ENCODE measurements at places on chromosomes 6 and 20.

DNA sequence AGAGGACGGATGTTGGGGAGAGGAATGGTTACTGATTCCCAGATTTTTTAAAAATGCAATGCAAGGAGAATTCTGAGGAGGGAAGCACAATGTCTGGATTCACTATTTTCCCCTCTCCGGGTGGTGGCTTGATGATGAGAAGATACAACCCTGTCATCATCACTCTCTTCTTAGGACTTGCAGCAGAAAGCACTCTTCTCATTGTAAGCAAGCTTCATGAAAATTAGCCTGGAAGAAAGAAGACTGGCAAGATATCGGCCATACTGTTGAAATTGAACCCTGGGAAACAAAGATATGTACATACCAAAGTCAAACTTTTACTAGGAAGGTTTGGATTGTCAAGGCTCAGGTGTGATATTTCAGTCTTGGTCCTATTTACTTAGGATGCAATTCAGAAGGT, 195.7 kb downstream of the EDN1 start:
- no peak for DNase-seq

DNA sequence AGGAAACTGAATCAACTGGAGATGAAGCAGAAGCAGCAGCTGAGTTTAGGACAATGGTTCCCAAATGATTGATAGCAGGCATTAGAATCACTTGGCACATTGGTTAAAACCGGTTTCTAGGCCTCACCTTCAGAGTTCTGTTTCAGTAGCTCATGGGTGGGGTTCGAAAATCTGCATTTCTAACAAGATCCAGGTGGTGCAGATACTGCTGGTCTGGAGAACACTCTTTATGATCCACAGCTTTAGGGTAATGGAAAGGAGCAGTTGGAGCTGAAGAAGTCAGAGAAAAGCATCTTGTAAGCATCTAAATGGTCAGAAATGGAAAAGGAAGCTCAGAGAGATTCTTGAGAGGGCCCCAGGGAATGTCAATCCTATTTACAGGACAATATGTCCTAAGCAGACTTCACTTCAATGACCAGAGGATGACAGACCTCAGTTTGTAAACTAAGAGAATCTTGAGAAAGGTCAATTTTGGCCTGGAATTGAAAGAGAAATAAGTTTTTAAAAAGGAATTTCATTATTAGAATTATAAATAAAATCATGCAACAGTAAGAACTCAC, 8.5 kb downstream of the TSPYL1 start:
- DNase-seq: no peak

GRCh38 chr6:168084465-168085160, 5.6 kb upstream of the FRMD1 start:
- no peak for DNase-seq

GRCh38 chr6:29791162-29791561, 36.5 kb upstream of the HLA-G start:
- no peak for DNase-seq

DNA sequence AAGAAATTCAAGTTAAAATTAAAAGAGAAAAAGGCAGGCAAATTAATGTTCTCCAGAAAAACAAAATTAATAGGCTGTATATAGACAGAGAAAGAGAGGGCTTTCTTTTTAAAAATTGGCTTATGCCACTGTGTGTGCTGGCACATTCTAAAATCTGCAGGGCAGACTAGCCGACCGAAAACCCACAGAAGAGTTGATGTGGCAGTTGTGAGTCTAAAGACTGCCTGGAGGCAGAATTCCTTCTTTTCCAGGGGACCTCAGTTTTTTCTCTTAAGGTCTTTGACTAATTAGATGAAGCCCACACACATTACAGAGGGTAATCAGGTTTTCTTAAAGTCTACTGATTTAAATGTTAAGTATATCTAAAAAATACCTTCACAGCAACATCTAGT, 85.7 kb downstream of the GJA1 start:
- no peak for DNase-seq

DNA sequence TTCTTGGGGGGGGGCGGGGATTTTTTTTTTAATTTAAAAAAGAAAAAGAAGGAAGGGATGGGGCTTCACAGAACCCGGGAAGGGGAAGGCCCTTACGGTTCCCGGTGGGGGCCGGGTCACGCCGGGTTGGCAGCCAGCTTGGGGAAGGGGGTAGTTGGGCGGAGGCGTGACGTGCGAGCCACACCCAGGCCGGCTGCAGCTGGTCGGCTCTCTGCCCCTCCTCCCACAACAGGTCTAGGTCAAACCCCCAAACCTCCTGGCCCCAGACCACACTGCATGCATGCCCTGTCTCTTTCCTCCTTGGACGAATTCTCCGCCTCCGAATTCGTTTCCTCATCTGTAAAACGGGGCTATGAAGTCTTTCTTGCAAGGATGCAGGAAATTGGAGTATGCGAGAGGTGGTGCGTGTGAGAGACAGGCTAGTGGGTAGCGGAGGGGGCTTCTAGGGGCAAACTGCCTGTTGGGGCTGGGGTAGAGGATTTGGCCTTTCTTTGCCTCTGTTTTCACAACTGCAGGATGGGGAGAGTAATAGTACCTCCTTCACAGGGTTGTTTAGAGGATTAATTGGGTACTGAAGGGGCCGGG, 828 bp downstream of the HCK start:
- DNase-seq: no peak

DNA sequence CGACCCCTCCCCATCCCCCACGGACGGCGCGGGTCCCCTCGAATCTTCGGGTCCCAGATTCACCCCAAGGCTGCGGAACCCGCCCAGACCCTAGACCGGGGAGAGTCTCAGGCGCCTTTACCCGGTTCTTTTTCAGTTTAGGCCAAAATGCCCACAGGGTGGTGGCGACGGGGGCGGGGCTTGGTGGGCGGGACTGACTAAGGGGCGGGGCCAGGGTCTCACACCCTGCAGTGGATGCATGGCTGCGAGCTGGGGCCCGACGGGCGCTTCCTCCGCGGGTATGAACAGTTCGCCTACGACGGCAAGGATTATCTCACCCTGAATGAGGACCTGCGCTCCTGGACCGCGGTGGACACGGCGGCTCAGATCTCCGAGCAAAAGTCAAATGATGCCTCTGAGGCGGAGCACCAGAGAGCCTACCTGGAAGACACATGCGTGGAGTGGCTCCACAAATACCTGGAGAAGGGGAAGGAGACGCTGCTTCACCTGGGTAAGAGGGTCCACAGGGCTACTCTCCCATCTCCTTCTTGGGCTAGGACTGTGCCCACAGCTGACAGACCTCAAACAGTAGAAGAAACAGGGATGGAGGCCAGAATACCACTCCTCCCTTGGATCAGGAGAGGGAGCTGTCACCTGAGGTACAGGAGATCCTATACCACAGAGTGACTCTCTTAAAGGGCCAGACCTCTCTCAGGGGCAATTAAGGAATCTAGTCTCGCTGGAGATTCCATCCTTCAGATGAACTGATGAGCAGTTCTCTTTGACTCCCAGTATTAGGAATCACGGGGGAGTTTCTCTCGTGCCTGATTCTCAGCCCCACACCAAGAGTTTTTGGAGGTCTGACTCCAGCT, 942 bp downstream of the HLA-E start:
- peak; percentile 89 for DNase-seq

DNA sequence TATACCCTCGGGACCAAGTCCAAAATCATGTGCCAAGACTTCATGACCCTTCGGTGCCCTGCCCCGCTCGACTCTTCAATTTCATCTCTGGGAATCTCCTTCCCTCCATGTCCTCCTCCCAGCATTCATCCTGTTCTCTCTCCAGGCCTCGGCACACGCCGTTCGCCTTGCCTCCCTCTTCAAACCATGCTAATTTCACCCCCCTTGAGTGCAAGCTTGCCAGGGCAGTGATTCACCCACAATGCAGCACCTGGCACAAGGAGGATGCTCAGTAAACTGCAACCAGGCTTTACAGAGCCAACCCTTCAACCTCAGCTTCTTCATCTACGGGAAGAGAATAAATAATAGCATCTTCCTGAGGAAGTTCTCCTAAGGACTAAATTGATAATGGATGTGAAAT, 4.1 kb downstream of the KCNS1 start:
- no peak for DNase-seq

DNA sequence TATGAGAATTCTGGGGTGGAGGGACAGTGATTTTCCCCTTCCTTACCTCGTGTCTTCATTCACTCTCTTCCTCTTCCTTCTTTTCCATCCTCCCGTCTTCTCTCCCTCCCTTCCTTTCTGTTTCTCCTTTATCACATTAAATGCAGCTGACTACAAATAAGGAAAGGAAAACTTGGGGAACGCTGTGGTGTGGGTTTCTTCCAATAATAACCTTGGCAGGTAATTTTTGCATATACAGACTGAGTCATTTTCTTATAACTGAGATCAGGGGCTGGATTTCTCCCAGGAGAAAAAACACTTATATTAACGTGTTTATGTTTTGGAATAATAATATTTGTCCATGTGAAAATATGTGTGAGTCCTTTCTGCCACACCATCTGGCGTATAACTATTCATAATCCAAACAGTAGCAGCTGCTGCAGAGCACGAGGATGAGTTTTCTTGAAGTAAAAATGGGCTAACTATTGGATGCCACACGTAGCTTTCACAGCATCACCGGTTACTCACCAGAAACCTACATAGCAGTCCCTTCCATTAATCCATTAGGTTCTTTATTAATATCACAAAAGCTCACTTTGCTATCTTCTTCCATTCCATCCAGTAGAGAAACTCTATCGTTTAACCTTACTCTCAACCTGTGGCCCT, 139.2 kb upstream of the SASH1 start:
- DNase-seq: no peak

DNA sequence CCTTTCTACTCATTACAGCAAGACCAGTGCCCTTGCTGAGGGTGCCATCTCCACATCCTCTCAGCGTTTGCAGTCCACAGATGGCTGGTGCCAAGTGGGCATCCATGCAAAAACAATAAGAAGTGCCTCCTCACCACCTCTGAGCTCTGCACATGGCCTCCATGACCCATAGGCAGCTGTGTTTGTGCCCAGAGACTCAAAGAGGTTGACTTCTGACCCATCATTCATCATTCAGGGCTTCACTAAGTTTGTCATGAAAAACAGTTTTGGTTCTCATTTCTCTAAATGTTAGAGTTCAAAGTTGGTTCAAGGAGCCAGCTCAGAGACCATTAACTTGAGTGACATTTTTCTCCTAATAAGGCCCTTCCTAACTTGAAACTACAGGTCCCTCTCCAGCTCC, 512.6 kb upstream of the MAP3K7 start:
- no peak for DNase-seq

GRCh38 chr20:7879883-7880282, 60.4 kb downstream of the HAO1 start:
- no peak for DNase-seq

DNA sequence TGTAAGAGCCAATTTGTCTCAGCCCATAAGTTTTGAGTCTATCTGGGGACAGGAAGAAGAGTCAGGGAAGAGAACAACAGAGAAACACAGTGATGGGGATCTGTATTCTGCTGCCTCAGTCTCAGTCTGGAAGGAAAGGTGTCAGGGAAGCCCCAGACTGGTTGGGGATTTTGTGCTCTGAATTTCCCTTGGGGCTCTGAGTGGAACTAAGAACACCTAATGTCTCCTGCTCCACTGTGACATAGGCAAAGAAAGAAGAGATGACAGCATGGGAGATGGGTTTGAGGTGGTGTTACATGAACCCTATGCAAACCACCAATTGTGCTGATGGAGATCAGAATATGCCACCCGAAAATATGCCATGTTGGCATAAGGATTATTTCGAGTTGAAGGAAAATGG, 139.5 kb upstream of the MYLIP start:
- DNase-seq: no peak

GRCh38 chr20:37114012-37114411, 18.2 kb upstream of the RBL1 start:
- no peak for DNase-seq

- no peak for DNase-seq
These were observed 418.4 kb upstream of the JAG1 start for GRCh38 chr20:11092151-11092550.

- no peak for DNase-seq
These were observed 111.3 kb downstream of the FAM120B start for GRCh38 chr6:170417881-170418280.

- no peak for DNase-seq
These were observed 39.9 kb upstream of the BEND6 start for GRCh38 chr6:56914798-56915658.

- no peak for DNase-seq
These were observed 79.8 kb upstream of the FAM184A start for GRCh38 chr6:119158057-119158848.

GRCh38 chr6:53795702-53796450, 1.1 kb downstream of the LRRC1 start:
- no peak for DNase-seq

- peak; percentile 64 for DNase-seq
These were observed 644 bp downstream of the RBL1 start for GRCh38 chr20:37095108-37095598.

GRCh38 chr6:43734294-43734665, 35.7 kb upstream of the VEGFA start:
- DNase-seq: no peak

GRCh38 chr6:16375206-16375605, 136.8 kb downstream of the GMPR start:
- DNase-seq: no peak

- DNase-seq: peak; percentile 56
These were observed 161.4 kb downstream of the DNAH8 start for GRCh38 chr6:38876475-38876874.

GRCh38 chr6:51648236-51648635, 439.2 kb downstream of the PKHD1 start:
- DNase-seq: no peak

- DNase-seq: peak; percentile 63
These were observed 33.4 kb downstream of the MTRES1 start for GRCh38 chr6:107061125-107062020.

DNA sequence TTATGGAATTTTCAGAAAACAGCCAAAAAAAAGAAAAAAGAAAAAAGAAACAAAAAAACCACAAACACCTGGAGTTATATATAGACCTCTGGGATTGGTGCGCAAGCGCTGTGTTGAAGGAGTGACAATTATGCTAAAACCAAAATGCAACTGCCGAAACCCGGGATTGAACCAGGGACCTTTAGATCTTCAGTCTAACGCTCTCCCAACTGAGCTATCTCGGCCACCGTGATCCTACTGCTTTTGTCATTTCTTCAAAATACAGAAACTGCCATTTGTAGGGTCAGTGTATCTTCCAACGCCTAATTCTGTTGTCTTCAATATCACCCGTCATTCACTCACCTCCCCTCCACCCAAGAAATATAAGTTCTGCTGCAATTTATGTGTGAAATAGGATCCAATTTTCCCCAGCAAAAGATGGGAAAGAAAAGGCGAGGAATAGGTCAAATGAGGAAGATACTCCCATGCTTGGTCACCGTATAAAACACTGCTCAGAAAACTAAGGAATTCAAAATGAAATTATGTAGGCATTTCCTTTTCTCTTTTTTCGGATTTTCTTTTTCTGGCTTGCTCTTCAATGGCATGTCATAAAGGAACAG, 116.0 kb downstream of the TRIM27 start:
- DNase-seq: peak; percentile 80

- no peak for DNase-seq
These were observed 2.9 kb upstream of the SOD2 start for GRCh38 chr6:159695984-159696383.

DNA sequence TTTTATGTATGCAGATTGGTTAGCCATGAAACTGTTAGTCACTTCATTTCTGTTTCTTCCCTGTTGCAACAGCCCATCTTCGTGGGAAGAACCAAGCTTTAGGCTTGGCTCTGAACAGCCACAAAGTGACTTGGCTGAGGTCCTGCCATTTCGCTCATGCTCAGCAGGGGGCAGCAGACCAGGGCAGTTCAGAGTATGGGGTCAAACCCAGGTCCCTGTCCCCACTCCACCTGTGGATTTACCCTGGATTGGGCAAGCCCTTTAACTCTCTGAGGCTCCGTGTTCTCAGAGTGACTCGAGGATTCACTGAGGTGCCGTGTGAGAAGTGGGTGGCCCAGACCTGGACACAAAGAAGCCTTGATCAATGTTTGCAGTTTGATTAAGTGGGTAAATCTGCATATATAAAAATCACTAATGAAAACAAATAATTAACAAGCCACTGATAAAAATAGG, 19.8 kb upstream of the MAP1LC3A start:
- DNase-seq: peak; percentile 69

All from activated CD4-positive, alpha-beta T cell treated with anti-CD3 and anti-CD28 coated beads, Interleukin-10, Interleukin-2, amounts not matched to agents 100 ng/mL and 50 ng/mL, durations not matched to agents 16 hours and 8 hours (primary cell).